ENCODE measurements at places on chromosomes 6 and 20.

DNA sequence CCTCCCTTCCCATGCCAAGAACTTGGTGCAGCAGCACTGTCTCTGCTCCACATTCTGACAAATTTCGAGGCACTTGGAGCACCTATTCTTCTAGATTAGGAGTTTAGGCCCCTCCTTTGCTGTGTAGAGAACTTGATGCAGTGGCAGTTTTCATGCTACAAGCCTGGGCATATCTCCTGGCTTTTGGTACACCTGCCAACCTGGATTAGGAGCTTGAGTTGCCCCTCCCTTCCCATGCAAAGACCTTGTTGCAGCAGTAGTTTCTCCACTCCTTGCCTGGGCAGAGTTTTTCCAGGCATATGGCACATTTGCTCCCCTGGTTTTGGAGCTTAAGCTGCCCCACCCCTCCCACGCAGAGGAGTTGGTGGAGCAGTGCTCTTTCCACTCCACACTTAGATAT is 956.1 kb downstream of the EYS start:
- no peak for DNase-seq

- DNase-seq = peak; percentile 31
These were observed 353.2 kb upstream of the BTBD3 start for GRCh38 chr20:11564491-11564890.

DNA sequence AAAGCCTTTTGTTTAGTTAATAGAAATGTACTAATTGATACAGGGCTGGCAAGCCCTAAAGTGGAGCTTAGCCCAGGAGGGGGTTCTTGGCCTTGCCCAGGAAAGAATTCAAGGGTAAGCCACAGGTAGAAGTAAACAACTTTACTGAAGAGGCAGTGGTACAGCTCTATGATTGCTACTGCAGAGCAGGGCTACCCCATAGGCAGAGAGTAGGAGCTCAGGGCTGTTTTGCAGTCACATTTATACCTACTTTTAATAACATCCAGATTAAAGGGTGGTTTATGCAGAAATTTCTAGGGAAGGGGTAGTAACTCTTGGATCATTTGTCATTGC is 680.4 kb upstream of the GJE1 start:
- no peak for DNase-seq

DNA sequence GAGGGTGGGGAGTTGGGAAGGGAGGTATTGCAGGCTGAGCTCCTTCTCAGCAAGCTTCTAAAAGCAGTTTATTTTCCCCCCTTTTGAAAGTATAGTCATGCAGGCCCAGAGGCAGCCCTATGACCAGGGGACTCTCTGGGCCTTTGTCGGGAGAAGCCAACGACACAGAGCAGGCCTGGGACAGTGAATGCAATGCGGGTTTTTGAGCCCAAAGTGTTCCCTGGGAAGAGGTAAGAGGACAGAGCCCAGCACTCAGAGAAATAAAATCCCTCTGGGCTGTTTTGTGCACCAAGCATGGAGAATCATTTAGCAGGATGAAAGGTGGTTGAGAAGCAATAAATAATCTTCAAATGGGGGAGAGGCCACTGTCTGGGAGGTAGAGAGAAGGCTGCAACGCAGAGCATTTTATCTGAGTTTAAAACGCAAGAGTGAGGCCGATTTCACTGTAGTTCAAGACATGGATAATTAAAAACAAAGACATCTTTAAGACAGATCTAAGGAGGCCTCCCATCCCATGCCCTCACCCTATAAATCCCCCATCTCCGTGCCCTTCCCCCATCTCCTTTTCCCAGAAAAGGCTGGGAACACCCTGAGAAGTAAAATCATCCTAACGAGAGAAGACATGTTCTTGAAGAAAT is 237.5 kb downstream of the CDC5L start:
- no peak for DNase-seq

GRCh38 chr6:13488015-13488895 is 855 bp upstream of the GFOD1 start:
- DNase-seq = peak; percentile 13
